ENCODE measurements at places on chromosomes 3 and 15. TPM values are rescaled to one million over a fixed set of nuclear protein-coding genes. Genes with fewer than 3 reads are reported as not detected.

NLGN1 gene
- 13.7 TPM for total RNA-seq

DNA sequence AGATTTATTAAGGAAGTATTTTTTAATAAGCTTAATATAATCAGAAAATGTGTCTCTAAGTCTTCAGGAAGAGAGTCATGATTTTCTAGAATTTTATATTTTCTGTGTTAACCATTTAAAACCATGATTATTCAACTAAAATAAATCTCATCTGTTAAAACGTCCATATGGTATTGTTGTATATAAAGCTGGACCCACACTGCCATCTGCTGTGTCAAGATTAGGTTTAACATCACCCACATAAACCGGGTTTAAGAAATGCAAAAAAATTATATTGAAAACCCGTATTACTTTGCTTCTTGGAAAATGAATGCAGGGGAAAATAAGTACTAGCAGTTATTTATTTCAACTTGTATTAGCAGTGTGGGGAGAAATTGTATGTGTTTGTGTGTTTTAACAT, 9.5 kb upstream of the CCDC66 start:
- no peak for DNase-seq
- H3K4me1 ChIP-seq = no peaks in the 10 kb centered on the region
- H3K36me3 ChIP-seq = no peaks in the 10 kb centered on the region
- no peak overlapping the region for H3K4me3 ChIP-seq
- H3K27ac ChIP-seq = no peak overlapping the region
- H3K27me3 ChIP-seq = no peaks in the 10 kb centered on the region

DNA sequence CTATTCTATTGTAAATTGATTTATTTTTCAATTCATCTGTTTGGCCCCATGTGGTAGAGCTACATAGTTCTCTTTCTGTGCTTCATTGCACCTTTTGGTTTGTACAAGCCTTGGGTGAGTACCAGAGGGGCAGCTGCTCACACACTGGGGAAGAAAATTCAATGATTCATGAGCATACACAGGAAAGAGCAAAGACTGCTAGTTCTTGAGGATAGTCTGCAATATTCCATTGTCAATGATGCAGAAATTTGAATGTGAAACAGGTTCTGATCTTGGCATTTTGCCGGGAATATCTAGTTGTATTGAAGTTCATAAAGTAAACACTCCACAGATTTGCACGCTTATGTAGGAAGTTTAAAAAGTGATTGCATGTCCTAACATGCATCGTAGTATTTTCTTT, 304.6 kb downstream of the NAALADL2 start:
- no peaks in the 10 kb centered on the region for H3K27me3 ChIP-seq
- H3K36me3 ChIP-seq = no peaks in the 10 kb centered on the region
- H3K4me3 ChIP-seq = no peak overlapping the region

- no peak overlapping the region for H3K4me3 ChIP-seq
- DNase-seq = no peak
- H3K27ac ChIP-seq = no peak overlapping the region
- H3K36me3 ChIP-seq = peaks cover 26% of the 10 kb centered on the region
- H3K27me3 ChIP-seq = no peaks in the 10 kb centered on the region
- H3K4me1 ChIP-seq = no peaks in the 10 kb centered on the region
These were observed 92.8 kb downstream of the FOXP1 start for GRCh38 chr3:71490692-71491091.
